ENCODE measurements at places on chromosomes 2 and 18.

DNA sequence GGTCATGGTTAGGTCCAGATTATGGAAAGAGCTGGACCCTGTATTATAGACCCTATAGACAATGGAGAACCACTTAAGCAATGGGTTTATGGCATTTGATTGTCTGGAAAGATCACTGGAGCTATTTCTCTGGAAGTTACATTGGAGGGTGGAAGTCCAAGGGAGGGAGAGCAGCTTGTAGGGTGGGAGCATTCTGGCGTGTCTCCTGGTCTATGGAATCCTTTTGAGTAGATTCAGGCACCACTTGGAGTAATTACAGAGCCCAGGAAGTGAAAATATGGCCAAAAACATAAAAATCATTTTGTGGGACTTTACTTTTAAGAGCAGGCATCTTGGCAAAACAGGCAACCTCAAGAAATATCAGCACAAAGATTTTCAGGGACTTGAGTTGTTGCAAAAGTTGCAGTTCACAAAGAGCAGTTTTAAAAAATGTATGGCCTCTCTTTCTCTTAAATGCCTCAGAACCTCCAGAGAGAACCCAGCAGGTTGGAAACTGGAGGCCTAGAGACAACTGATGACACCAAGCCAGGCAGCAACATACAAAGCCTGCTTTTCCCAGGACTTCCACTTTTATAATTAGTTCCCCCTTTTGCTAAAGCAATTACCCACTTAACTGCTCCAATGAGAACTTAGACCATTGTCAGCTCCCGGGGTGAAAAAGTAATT lies 331.0 kb downstream of the MYCN start:
- DNase-seq = no peak

DNA sequence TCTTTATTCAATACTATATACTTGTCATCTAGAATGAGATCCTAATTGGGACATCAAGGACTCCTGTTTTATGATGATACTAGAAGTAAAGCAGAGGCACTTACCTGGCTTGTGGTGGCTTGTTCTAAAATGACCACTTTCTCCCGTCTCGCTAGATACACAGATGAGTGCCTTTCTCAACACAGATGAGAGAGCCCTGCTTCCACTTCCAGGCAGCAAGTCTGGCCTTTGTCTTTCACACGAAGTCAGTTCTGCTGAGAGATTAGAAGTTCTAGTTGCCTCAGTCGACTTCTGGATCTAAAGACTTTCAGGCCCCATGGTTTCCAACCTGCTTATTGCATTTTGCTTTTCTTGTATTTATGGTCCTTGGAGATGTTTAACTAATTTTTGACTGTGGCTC lies 70.3 kb downstream of the PPP1R1C start:
- no peak for DNase-seq

DNA sequence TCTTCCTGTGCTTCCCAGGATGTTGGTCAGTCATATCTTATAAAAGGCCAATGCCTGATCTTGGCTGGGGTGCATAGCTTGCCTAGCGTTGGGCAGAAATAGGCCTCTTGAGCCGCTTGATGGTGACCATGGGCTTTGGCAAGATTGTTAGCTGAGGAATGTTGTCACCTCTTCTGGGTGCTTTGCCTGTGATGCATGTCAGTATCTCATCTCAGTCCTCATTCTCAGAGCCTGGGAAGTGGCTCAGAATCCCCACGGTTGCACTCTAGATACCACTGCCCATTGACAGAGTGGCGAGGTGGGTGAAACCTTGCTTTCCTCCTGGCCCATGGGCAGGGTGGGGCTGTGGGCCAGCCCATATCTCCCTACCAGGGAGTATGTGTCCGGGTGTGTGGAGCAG lies 79.2 kb upstream of the MGAT5 start:
- DNase-seq = no peak

GRCh38 chr2:1804865-1805264 lies 60.5 kb upstream of the PXDN start:
- no peak for DNase-seq

- no peak for DNase-seq
Measured at GRCh38 chr2:151020411-151020810, 241.3 kb downstream of the RBM43 start.

Measured in stimulated activated CD8-positive, alpha-beta memory T cell treated with anti-CD3 and anti-CD28 coated beads, Interleukin-7, amount 100 ng/mL, for 24 hours (primary cell).